ENCODE measurements at places on chromosomes 1 and 21.

DNA sequence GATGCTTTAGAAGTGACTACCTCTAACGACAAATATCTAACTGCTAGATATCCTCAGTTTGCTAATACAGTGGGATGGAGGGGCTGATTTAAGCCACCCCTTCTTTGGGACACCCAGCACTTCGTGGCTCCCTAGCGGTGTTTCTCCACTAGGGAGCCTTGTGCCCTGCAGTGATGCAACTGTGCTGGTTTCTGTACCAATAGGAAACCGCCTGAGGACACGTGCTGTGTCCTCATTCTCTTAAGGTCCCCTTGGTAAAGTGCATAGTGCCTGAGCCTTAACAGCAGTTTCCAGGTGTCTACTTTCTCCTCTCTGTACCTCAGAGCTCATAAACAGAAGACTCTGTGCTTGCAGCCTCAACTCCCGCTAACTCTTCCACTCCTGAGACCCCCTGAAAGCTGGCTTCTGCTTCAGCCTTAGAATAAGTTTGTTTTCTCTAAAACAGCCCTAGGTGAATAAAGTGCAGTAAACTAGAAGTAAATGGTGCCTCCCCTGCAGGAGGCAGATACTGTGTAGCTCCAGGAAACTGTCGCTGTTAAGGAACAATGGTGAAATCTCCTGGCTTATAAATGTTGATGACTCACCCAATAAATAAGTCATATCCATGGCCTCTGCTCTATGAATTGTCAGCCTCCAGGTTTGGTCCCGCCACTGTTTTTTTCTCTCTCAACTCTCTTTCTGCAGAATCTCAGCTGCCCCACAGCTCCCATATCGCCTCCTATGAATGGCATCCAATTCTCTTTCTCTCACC lies 130.4 kb downstream of the AK5 start:
- no peak for DNase-seq

GRCh38 chr21:45630066-45630694 lies 13.3 kb upstream of the PCBP3 start:
- DNase-seq, result no peak

GRCh38 chr1:117093091-117093534 lies 28.4 kb downstream of the TRIM45 start:
- DNase-seq, result no peak

GRCh38 chr1:201381130-201381529 lies 3.6 kb upstream of the TNNT2 start:
- no peak for DNase-seq

DNA sequence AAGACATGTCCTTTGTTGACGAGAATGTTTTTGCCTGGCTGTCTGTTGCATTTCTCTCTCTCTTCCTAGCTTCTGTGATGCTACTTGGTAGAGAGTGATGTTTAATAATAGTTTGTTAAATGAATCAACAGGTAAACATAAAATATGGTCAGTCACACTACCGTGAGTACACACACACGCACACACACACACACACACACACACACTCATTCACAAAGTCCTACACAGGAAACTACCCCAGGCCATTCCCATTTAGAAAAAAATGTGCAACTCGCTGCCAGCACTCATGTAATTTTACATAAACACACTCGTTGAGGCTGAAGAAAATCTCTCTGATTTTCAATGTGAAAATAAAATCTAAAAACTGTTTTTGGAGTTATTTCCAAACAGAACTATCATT lies 38.7 kb downstream of the RUNX1 start:
- DNase-seq, result no peak

- no peak for DNase-seq
Measured at GRCh38 chr1:11797525-11798216, 8.1 kb downstream of the MTHFR start.

- DNase-seq, result no peak
Measured at GRCh38 chr1:151721788-151722510, 627 bp downstream of the RIIAD1 start.

DNA sequence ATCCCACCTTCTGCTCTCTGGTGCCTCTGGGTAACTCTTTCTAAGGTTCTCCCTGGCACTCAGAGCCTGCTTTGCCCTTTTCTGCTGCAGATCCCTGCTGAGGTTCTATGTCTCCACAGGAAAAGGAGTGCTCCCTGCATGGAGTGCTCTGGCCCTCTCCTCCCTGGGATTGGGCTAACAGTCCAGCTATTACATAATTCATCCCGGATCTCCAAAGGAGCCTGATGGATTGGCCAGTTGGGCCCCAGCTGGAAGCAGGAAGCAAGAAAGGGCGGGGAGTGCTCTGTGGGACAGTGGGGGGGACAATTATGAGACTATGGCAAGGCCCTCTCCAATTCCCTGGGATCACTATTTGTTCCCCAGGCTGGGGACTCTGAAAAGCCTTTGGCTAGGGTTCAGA lies 51.9 kb upstream of the GOLT1A start:
- no peak for DNase-seq

DNA sequence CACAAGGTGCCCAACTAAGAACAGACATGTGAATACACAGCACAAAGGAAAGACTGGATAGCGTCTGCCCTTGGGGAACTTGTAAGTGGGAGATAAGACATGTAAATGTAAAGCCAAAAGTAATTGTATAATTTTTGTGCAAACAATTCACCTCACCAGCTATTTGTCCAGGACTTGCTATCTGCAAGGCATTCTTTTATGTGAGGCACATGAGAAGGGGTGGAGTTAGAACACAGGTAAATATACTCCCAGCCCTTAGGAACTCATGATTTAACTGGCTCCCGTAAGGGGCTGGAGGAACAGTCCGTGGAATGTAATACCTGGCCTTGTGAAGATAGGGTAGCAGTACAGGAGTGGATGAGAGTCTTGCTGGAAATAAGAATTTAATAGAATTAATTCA lies 61.3 kb downstream of the CDK18 start:
- no peak for DNase-seq

Measured in right forelimb (tissue), 1 donor.